Mesothelial cell of epicardium (in vitro differentiated cells): ENCODE measurements at places on chromosomes 4 and X.

DNA sequence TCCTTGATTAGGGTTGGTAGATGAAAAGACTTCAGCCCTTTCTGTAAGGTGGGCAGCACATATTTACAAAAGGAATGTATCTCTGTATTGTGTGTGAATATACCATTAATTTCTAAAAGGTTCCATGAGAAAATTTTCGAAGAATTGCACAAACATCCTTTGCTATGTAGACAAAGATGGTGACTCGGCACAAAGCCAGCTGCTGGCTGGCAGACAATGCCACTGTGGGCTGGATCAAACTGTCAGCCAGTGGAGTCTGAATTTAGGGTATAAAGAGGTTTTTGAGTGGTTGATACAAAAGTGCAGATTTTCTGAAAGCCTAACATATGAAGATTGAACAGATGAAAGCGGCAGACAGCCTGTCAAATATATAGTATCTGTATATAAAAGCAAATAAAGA lies 5.6 kb upstream of the TXK start:
- H3K4me3 ChIP-seq = no peak overlapping the region
- no peak for DNase-seq
- no peaks in the 10 kb centered on the region for H3K27me3 ChIP-seq
- peaks cover 21% of the 10 kb centered on the region for H3K36me3 ChIP-seq
- no peak overlapping the region for H3K27ac ChIP-seq

DNA sequence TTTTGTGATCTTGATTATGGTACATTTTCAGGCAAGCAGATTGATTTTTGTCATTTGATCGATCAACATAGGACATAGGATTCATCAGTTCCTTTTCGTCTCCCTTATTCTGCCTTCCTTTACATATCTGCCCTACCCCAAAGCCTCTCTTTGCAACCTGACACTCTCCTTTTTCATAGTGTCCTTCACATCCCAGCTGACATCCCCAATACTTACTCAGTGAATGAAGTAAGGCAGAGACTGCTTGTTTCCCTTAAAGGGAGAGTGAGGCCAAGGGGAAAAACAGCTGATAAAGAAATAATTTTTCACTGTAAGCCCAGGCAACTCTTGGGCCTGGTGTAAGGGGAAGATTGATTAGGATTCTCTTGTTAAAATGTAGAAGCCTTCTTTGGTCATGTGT lies 69.8 kb downstream of the GBA3 start:
- H3K36me3 ChIP-seq = no peaks in the 10 kb centered on the region
- H3K27me3 ChIP-seq = peaks cover 7% of the 10 kb centered on the region
- no peak for DNase-seq

- peak; percentile 70 for DNase-seq
- peak within 1 kb of the TSS; percentile 91 for H3K4me3 ChIP-seq
- no peaks in the 10 kb centered on the region for H3K27me3 ChIP-seq
Observed at GRCh38 chrX:85243761-85244449, at the start of the genes SATL1 and ZNF711. Gene SATL1 (minus strand): TSS chrX:85243779. CDS start chrX:85108968, 134,811 bp downstream. Gene ZNF711 (plus strand): TSS chrX:85243991. CDS start chrX:85247573, 3,582 bp downstream.

DNA sequence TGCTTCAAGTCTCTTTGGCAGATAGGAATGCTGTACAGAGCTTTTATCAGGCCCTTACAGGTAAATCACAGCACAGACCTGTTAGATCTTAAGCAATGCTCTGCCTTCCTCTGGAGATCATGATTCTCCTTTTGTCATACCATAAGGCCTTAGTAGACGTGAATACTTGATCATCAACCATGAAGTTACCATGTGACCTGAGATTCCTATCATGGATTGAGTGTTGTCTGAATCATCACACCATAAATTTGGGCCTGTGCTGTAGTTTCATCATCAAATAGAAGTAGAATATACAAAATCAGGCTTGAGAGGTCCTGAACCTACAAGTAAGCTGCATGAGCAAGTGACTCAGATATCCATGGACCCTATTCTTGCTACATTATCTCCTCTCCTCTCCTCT lies 466.8 kb upstream of the INTU start:
- H3K4me1 ChIP-seq = no peaks in the 10 kb centered on the region
- DNase-seq = no peak
- no peaks in the 10 kb centered on the region for H3K36me3 ChIP-seq

DNA sequence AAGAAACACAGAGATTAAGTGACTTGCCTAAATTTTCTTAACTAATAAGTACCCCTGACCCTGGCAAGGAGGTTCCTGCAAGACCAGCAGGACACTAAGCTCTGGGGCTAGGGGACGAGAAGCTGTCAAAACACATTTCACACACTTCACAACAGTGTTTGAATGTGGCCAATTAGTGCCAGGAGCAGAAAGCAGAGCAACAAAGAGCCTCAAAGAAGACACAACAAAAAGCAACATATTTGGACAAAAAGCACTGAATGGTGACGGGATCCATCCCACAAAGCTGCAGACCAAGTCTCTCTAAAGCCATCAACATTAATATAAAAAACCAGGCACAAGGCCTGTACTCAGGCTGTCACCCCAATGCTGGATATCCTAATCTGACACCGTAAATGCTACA lies 361.9 kb upstream of the RASGEF1B start:
- H3K27ac ChIP-seq = no peak overlapping the region
- H3K27me3 ChIP-seq = peaks cover 2% of the 10 kb centered on the region
- no peaks in the 10 kb centered on the region for H3K4me1 ChIP-seq
- DNase-seq = no peak
